ENCODE measurements at places on chromosomes 16 and 17. TPM values are rescaled to one million over a fixed set of nuclear protein-coding genes. Genes with fewer than 3 reads are reported as not detected.

DNA sequence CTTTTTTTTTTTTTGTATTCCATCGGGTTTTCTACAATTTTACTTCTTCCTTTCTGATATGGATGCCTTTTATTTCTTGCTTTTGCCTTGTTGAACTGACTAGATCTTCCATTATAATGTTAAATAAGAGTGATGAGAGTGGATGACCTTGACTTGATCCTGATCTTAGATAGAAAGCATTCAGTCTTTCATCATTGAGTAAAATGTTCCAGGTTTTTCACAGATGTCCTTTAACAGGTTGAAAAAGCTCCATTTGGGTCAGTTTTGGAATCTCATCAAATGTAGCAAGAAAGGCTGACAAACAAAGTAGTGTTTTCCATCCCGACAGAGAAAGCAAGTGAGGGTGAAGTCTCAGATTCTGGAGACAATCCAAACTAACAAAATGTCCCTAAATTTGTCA lies 27.2 kb upstream of the WIPI1 start:
- DNase-seq = no peak

DNA sequence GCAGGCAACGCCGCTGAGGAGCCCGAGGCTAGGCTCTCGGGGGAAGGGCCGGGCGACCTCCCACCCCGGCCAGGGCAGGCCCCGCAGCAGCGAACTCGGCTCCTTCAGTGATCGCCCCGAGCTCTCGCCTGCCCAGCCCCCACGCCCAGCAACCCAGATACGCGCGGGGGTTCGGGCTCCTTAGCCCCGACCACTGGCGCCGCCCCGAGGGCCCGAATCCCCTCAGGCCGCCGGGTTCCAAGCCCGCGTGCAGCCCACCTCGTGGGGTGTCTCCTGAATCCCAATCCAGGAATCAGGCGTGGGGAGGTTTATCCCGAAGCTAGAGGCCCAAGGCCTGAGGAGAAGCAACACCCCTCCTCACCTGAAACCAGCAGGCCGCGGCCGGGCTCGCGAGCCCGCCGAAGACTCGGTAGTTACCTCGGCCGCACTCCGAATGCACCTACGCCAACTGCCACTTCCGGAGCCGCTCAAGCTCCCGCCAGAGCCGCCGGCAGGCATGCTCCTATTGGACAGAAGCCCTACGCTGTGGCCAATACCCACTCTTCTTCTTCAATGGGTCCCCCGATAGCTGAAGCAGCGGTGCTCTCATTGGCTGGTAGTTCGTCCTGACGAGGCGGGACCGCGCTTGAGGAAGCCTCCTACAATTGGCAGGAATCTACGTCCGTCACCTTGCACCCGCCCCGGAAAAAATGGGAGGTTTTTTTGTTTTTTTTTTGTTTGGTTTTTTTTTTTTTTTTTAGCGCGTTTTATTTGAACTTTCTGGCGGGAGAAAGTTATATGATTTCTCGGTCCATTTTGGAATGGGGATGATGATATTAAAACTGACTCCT lies at the start of gene RFWD3:
Gene RFWD3 (minus strand): TSS at position 453 of the 830 bp plus-strand sequence. CDS start 5,428 bp downstream, outside the sequence.
- DNase-seq = peak; percentile 97

- DNase-seq = no peak
Observed at GRCh38 chr16:28845761-28846079, 428 bp downstream of the TUFM start.

- DNase-seq = no peak
Observed at GRCh38 chr17:33178681-33179080, 114.4 kb downstream of the ASIC2 start.

- no peak for DNase-seq
Observed at GRCh38 chr17:49585422-49586027, 9.9 kb downstream of the NXPH3 start.

DNA sequence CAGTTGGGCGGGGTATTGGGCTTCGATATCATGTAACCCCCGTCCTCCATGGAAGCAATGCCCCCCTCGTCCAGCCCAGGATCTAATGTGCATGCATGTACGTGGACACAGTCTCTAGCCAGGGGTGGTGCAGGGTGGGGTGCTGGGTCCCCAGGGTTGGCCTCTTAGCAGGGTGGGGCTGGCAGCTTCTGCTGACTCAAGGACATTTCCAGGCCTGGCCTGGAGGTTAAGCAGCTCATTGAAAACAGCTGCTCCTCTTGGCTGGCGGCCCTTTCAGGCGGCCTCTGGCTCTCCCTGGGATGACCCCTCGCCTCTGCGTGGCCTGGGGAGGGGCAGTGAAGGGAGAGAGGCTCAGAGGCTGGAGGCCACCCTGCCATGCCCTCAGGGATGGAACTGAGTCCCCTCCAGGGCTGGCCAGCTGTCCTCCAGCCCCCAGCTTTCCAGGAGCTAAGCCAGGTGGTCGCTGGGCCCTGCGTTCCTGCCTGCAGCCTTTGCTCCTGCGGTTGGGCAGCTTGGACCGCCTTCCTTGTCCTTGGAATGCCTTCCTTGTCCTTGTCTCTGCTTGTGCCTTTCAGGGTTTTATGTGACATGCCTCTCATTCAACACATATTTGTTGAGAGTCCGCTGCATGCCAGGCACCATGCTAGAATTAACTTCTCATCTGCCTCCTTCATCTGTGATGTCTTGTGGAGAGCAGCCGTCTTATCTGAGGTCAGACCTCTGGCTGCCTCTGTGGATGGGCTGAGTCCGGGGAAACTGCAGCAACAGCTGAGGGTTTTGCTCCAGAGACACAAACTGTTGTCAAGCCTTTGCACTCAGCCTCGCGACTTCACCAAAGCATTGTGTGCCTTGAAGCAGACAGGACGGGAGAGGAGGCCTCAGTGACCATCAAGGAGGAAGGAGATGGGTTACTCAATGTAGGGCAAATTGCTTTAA lies 26.6 kb downstream of the MRC2 start:
- no peak for DNase-seq

DNA sequence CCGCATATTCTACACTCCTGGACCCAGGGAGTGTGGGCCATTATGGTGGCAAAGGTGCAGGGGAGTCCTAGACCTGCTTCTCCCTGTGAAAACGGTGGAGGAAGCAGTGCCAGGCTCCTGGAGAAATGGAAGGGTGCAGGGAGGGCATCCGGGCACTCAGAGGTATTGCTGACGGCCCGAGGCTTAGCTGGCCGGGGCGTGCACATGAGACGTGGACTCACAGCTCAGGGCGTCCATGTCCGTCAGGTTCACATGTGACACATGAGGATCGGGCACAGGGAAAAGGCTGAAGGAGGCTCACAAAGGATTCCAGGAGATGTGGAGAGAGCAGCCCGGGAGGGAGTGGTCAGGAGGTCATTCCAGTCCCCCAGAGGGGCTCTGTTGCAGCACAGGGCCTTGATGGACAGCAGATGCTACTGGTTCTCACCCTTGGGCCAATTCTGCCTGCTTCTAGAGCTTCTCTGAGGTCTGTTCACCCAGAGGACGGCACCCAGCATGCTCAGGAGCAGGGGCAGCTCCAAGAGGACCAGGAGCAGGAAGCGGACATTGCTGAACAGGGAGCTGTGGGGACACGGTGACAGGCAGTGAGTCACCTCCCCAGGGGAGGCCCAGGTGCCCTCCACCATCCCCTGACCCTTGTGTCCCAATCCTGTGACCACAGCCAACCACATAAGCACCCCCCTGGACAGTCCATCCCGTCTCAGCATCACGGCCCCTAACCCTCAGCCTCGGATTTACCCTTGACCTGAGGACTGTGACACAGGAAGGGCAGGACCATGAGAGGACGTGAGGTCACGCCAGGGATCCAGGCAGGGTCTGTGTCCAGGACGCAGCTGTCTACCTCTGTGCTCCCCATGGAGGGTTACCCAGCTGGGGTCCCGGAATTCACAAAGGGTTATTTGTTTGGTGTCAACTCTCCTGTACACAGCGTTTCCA lies 4.5 kb downstream of the CD300C start:
- DNase-seq = no peak

DNA sequence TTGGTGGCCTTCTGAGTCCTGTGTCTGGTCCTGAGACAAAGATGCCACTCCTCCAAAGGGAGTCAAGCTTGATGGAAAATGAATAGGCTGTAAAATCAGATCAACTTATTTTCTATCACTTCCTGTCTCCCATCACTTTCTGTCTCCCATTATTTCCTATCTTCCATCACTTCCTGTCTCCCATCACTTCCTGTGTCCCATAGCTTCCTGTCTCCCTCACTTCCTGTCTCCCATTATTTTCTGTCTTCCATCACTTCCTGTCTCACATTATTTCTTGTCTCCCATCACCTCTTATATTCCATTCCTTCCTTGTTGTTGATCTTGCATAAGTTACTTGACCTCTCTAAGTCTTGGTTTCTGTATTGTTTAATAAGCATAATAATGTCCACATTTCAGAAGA lies 418.5 kb upstream of the EEF2KMT start:
- no peak for DNase-seq

DNA sequence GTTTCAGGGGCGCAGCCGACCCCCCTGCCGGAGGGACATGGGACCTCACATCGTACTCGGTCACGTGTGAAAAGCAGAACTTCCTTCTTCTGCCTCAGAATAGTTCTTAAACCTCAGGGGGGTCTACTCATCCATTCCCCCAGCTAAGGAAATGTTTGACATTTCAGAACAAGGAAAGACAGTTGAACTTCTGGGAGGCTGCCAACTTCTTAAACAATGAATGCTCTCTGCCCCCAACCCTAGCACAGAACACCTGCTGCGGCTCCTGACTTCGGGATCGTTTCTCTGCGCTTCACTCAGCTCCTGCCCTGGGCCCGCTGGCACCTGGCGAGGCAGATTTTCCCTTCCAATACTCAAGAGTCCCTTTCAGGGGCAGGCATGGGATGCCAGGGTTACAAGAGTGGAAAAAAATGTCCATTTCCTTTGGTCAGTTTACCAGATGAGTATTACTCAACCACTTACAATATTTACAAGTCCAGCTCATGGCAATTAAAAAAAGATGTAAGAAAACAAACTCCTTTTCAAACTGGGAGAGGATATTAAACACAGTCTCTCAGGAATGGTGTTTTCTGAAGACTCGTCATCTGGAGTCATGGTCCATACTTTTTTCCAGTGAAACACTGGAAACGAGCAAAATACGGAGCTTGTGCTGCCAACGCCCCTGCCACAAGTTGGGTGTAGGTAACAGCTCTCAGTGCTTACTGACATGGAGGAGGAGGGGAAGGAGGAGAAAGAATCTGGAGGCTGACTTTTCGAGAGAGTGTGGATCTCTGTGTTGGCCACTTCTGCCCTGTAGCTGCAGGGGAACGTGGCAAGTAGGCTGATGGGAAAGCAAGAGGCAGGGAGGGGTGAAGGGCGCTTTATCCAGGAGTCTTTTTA lies 235.7 kb downstream of the NTN1 start:
- DNase-seq = no peak

GRCh38 chr17:7468804-7469389 lies 10.5 kb downstream of the ZBTB4 start:
- DNase-seq = no peak

DNA sequence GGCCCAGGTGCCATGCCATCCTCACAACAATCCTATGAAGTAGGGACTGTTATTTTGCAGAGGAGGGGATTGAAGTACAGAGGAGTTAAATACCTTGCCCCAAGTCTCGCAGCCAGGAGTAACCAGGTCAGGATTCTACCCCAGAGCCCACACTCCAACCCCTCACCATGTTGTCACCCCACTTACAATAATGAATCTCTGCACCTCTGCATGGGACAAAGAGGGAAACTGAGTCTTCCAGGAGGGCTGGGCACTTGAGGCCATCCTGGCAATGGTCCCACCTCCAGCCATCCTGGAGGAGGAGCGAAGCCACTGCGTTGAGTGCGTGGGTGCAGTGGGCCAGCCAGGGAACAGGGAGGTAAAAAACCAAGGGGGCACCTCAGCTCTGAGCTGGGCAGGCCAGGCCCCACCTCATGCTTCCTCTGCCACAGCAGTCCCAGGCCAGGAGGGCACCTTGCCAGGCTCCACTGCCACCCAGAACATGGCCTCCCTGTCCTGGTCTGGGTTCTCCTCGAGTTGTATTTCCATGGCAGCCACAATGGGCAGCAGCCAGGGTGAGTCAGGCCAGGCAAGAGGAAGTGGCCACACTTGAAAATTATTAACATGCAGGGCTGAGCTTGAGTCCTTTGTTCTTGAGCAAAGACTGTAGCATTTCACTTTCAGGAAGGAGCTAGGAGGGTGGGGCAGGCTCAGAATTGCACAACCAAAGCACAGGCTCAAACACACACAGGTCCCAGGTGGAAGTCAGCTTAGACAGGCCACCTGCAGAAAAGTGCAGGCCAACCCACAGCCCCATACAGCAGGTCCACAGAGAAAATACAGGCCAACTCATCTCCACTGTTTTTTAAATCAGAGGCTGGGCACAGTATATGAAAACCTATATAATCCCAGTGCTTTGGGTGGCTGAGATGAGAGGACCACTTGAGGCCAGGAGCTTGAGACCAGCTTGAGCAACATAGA lies 52.1 kb downstream of the CUEDC1 start:
- DNase-seq = peak; percentile 90

DNA sequence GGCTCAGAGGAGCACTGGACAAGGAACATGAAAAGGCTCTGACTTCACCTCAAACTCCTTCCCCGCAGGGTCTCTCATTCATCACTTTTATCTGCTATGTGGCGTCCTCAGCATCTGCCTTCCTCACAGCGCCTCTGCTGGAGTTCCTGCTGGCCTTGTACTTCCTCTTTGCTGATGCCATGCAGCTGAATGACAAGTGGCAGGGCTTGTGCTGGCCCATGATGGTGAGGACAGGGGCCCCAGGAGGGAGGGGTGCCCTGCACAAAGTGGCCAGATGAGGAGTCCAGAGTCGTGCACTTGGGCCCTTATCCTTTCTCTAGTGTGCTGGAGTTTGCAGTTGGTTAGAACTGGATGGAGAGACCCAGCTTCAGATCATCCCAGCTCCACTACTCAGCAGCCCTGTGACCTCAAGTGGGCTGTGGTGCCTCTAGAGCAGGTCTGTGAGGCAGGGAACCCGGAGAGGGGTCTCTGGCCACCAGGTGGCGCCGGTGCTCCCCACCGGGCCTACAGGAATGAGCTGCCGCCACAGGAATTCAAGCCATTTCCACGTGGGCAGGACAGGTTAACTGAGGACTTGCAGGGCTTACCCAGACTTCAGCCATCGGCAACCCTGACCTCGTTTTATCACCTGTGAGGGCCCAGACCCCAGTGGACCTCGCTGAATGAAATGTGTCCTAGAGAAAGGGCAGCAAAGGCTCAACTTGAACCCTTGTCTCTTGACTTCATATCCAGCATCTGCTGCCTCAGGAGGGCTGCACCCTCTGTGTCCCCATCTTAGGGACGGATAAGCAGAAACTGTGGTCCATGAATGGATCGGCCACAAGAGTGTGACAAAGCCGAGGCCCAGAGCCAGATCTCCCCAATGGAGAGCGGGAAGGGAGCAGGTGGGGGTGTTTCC lies 4.0 kb downstream of the CMTM3 start:
- peak; percentile 94 for DNase-seq

- no peak for DNase-seq
Observed at GRCh38 chr16:17213025-17213424, 257.7 kb downstream of the XYLT1 start.

GRCh38 chr16:4513881-4514280 lies 24.7 kb downstream of the CDIP1 start:
- peak; percentile 73 for DNase-seq

GRCh38 chr17:1073241-1073962 lies 76.5 kb downstream of the TIMM22 start:
- peak; percentile 54 for DNase-seq

KCNH4 gene
- 0.14 TPM for polyA plus RNA-seq

NACA2 gene
- 0.43 TPM for polyA plus RNA-seq

KRTAP17-1 gene
- polyA plus RNA-seq = not detected

DHRS7C gene
- not detected for polyA plus RNA-seq

EIF3C gene
- 480 TPM for polyA plus RNA-seq

OR1F1 gene
- polyA plus RNA-seq = not detected
